ENCODE measurements at places on chromosomes 1 and 21. TPM values are rescaled to one million over a fixed set of nuclear protein-coding genes. Genes with fewer than 3 reads are reported as not detected.

The FBXO28 gene
- 16.8 TPM for polyA plus RNA-seq

DNA sequence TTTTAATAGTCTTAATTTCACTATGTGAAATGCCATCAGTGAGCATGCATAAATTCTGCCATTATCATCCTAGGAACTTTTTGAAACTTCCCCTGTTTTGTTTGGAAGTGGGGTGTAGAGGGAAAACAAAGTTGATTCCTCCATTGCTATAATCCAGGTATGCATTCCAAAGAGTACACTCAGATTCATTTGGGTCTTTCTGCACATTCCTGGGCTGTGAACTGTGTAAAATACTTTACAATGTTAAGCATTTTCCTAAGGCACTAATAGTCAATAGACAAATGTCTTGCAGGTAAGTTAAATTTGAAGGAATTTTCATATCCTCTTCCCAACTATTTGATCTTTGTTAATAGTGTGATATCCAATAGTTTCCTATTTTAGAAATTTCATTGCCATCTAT is 36.2 kb downstream of the SGIP1 start:
- no peak overlapping the region for H3K27ac ChIP-seq
- no peak overlapping the region for H3K4me3 ChIP-seq
- H3K27me3 ChIP-seq = no peaks in the 10 kb centered on the region
- no peak for DNase-seq
- no peaks in the 10 kb centered on the region for H3K4me1 ChIP-seq
- H3K36me3 ChIP-seq = no peaks in the 10 kb centered on the region

The JAM2 gene
- polyA plus RNA-seq = not detected

- H3K36me3 ChIP-seq = no peaks in the 10 kb centered on the region
- no peak overlapping the region for H3K27ac ChIP-seq
- no peak for DNase-seq
- no peak overlapping the region for H3K4me3 ChIP-seq
- H3K27me3 ChIP-seq = no peaks in the 10 kb centered on the region
Measured at GRCh38 chr1:117925981-117926380, 3.4 kb downstream of the GDAP2 start.

The BSND gene
- polyA plus RNA-seq = not detected

The TACSTD2 gene
- not detected for polyA plus RNA-seq

- peaks cover 18% of the 10 kb centered on the region for H3K4me1 ChIP-seq
- no peaks in the 10 kb centered on the region for H3K36me3 ChIP-seq
- no peak overlapping the region for H3K4me3 ChIP-seq
- H3K27ac ChIP-seq = no peak overlapping the region
Measured at GRCh38 chr1:156642265-156643048, 540 bp downstream of the BCAN start.

- H3K4me1 ChIP-seq = no peaks in the 10 kb centered on the region
- no peaks in the 10 kb centered on the region for H3K36me3 ChIP-seq
- H3K4me3 ChIP-seq = no peak overlapping the region
Measured at GRCh38 chr1:60088620-60089155, 15.1 kb upstream of the C1orf87 start.

The DIO1 gene
- not detected for polyA plus RNA-seq

- no peak overlapping the region for H3K27ac ChIP-seq
- H3K27me3 ChIP-seq = peaks cover 55% of the 10 kb centered on the region
- H3K4me1 ChIP-seq = peaks cover 20% of the 10 kb centered on the region
- H3K4me3 ChIP-seq = no peak overlapping the region
- no peak for DNase-seq
Measured at GRCh38 chr1:26413031-26413430, 2.4 kb downstream of the LIN28A start.

Measured in CD8-positive, alpha-beta memory T cell (primary cell).